ENCODE measurements at places on chromosomes 5 and 9.

GRCh38 chr5:112732131-112732530 lies 5.6 kb upstream of the APC start:
- DNase-seq, result no peak

GRCh38 chr9:17862101-17862500 lies 283.2 kb downstream of the SH3GL2 start:
- DNase-seq, result no peak

DNA sequence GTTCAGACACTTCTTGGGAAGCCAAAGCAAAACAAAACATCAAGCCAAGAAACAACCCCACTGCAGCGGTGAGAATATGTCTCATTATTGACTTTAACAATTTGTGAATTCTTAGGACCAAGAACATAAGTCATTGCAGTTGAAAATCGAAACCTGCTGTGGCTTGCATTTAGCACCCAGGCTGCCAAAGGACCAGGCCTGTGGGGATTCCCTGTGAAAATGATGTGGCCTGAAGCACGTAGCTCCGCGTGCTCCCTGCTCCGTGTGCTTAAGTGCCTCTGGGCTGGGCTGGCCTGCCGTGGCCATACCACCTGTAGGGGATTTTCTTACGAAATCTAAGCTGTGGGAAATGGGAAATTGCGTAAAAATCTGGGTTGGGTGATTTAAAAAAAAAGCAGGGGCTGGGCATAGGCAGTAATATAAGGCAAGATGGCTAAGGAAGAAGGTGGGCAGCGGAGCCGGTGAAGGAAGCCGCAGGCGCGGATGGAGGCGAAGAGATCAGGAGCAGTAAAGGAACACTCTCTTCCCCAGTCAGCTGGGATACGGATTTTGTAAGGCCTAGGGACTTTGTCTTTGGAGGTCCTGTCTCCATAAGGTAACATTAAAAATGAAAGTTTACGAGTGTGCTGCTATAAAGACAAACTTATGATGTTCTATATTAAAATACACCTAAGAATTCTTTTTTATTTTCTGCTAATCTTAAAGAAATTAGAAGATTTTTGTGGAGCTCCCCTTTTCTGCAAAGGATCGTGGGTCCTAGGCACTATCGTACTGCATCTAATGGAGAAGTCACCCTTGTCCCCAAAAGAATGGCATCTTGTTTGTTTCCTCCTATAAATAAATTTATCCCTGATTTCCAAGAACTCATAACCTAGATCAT lies 189.6 kb upstream of the SEMA6A start:
- DNase-seq, result no peak

DNA sequence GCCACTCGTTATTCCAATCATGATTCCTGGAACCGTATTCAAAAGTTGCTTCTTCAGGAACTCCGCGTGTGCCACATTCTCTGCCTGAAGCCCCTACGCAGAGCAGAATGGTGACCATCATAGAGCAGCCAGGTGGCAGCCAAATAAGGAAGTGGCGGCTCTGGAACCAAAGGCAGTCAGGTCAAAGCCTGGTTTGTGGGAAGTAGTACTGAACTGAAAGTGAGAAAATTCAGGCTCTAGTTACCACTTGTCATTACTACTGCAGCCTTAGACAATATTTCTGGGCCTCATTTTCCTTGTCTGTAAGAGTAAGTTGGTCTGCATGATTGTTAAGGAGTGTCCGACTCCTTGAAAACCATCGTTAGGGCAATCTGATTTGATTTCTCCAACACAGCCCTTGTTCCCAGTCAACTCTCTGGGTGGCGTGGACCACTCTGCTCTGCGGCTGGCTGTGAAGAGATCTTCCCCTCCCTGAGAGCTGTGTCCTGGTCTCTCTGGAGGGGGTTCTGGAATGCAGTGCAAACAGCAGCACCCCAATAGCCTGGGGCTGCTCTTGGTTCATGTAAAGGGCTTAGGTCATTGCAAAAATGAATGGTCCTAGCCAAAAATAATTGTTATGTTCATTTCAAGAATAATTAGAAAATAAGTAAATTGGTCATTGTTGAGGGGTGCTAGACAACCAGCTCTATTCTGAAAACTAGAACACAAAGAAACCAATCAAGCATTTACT lies 102.4 kb downstream of the MED27 start:
- DNase-seq, result no peak

DNA sequence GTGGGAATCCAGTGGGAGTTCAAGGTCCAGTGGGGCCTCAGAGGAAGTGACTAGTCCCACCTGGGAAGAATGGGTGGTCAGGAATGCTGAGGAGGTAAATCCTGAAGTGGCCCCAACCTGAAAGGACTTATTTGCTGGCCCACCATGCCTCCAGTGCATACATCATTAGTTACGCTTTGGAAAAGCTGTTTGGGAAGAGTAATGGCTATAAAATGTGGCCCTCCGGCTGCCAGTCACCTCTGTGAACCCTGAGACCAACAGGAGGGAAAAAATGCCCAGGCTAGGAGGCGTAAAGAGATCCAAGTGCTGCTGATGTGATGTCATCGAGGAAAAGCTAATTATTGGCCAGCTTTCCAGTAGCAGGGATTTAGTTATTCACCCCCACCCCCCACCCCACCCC lies 2.7 kb upstream of the SLC26A2 start:
- no peak for DNase-seq

DNA sequence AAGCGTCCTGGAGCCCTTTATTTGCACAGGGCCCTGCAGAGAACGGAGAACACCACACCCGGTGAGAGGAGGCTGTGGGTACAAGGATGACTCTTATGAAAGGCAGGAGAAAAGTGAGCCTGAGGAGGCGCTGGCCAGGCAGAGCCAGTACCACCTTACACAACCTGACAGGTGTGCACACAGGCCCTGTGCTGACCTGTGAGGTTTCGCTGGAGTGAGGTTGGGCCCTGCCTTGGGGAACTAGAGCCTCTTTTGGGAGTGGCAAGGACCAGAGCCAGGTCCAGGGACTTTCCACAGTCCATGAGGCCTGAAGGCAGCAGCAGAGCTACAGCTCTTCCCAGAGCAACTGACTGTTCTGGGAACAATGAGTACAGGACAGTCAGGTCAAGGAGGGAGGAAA lies 3.1 kb downstream of the SRD5A1 start:
- DNase-seq, result no peak

DNA sequence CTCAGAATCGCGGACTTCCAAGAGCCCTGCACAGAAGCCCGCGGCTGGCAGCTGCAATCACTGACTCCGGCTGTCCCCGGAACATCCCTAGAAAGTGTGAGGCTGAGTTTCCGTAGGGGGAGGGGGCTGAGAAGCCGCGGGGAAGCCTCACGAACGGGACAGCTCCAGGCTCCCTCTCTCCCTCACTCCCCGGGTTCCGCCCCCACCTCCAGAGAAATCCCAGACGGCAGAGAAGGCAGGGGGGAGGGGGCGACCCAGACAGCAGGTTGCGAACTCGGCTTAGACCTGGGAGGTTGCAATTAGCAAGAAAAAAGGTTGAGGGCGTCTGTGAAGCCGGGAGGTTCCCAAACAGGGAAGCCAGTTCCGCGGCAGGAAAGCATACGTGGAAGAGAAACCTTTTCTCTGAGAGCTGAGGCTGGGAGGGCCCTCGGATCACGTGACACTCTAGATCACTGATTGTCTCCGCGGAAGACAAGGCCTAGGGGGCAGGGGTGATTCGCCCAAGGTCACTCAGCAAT lies 73.8 kb upstream of the CPLX2 start:
- no peak for DNase-seq

DNA sequence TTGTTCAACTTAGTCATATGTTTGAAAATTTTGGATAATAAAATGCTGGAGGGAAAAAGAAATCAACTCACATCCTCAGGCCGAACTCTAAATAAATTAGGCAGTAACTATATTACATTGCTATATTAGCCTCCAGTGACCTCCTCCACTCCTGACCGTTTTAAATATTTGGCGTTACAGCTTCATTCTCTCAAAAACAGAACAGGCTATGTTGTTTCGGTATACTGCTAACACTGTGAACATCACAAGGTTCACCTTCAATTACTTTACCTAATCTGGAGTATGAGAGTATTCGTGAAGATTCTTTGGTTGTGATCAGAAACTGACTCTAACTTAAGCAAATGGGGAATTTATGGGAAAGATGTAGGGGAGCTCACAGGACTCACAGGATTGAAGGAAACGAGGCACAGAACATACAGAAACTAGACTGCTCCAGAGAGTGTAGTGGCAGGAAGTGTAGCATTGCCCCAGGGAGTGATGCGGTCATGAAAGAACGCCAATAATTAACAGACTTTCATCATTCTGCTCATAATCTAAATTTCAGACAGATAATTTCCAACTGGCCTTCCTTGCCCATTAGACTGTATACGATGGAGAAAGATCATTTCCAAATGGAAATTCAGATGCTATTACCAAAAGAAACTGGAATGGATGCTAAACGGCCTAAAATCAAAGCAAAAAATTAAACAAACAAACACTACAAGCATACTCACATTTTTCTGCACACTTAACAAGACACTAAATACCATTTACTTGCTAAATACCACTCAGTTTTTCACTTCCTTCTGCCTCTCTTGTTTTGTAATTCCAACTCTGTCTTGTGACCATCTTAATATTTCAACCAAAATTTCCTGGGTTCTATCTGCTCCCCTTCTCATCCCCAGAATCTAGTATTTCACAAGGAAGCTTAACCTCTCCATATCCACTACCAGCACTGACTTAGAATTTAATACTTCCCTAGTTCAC lies 110.1 kb upstream of the LPAR1 start:
- DNase-seq, result no peak

DNA sequence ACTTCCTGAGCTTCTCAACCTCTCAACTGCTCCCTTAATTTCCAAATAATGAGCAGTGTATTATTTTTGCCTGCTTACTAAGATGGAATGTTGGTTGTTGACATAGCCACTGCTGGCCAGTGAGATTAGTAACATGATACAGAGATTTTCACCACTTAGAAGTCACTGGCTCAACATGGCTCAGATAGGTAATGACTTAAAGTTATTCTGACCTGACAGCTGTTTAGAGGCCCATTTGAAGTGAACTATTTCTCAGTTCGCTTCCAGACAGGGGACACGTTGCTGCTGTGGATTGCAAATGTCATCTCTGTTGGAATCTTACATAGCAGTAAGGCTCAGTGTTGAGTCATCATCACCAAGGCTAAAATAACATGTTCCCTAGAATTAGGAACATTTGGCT lies 490.2 kb downstream of the TLE4 start:
- peak; percentile 11 for DNase-seq

- DNase-seq, result no peak
These were observed 226.9 kb downstream of the MAN2A1 start for GRCh38 chr5:109916481-109917153.

- DNase-seq, result no peak
These were observed 124.7 kb downstream of the WNK2 start for GRCh38 chr9:93308676-93309075.

- DNase-seq, result no peak
These were observed 26.9 kb upstream of the FAT2 start for GRCh38 chr5:151617841-151618710.

DNA sequence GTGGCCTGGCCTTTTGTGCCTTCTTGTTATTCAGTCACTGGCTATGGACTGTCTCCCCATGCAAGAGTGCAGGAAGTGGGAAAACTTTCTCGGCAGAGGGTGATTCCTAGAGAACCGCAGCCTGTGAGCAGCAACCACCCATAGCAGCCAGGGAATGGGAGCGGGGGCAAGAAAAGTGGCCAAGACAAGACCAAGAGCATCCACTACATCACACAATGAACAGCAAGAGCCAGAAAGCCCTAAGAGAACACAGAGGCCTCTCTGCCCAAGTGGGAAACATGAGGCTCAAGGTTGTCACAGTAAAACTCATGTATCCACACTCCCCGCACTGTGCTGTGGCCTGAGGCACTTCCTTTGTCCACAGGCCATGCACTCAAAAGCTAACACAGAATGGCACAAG lies 129.1 kb upstream of the FSTL4 start:
- DNase-seq, result no peak

- no peak for DNase-seq
These were observed 99.0 kb downstream of the CDH12 start for GRCh38 chr5:22754155-22754554.

DNA sequence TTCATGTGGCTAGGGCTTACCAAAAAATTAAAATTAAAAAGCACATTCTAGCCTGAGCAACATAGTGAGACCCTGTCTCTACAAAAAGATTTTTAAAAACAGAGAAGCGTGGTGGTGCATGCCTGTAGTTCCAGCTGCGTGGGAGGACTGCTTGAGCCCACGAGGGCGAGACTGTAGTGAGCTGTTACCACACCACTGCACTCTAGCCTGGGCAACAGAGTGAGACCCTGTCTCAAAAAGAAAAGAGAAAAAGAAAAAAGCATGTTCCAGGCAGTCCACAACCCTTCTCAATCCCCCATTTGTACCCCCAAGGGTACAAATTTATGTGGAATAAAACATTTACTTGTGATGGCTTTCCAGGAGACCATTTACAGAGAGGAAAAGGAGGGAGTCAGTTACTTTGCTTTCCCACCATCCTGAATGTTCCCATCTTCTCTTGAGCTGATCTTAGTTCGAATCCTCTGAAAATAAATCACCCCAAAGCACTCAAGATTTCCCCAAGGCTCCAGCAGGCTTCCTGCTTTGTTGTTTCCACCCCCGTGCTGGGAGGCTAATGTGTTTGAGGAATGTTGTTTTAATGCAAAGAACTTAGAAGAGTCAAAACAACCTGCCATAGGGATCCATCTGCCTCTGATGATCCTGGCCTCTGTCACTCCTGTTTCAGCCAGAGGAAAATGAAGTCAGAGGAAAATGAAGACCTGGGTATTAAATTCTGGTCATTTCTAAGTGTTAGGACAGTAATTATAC lies 384.7 kb downstream of the BNC2 start:
- no peak for DNase-seq

DNA sequence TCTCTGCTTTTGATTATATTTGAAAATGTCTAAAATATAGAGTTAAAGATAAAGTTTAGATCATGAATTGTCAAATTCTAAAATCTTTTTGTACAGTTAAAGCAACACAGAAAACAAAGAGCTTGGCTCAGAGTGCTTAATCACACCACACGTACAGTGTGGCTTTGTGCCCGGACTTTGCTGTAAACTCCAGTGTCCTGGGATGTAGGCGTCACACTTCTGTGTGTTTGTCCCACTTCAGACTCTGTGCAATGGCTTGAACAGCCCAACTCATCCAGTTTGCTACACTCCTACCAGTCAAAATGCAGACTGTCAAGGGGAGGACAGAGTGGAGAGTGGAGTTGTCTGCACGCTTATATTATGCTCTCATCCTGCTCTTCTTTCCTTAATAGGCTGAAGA lies 45.3 kb downstream of the SMARCA2 start:
- DNase-seq, result peak; percentile 19

DNA sequence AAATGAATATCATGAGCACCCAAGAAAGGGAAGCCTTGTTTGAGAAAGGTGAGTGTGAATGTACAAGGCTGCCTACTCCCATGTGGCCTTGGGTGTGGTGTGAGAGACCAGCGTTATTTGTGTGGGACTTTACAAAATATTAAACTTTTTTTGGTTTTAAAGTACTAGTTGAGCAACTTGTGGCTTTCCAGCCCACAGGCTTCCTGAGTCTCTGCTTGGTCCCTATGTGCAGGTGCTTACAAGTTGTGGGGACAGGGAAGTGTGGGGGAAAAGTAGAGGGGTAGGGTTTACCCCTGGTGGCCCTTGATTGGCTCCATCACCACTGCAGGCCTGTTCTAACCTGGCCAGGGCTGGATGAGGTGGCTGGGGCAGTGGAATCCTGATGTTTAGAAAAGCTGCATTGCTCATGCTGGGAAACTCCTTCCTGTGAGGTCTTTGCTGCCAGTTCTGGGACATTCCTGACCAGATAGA lies 19.7 kb downstream of the PTTG1 start:
- no peak for DNase-seq
